ENCODE measurements at places on chromosomes 3 and 15.

GRCh38 chr3:127011270-127011992 lies 28.5 kb downstream of the PLXNA1 start:
- peaks cover 9% of the 10 kb centered on the region for H3K36me3 ChIP-seq
- H3K4me3 ChIP-seq, result no peak overlapping the region
- H3K27ac ChIP-seq, result no peak overlapping the region
- H3K4me1 ChIP-seq, result peaks cover 8% of the 10 kb centered on the region
- H3K27me3 ChIP-seq, result no peaks in the 10 kb centered on the region

DNA sequence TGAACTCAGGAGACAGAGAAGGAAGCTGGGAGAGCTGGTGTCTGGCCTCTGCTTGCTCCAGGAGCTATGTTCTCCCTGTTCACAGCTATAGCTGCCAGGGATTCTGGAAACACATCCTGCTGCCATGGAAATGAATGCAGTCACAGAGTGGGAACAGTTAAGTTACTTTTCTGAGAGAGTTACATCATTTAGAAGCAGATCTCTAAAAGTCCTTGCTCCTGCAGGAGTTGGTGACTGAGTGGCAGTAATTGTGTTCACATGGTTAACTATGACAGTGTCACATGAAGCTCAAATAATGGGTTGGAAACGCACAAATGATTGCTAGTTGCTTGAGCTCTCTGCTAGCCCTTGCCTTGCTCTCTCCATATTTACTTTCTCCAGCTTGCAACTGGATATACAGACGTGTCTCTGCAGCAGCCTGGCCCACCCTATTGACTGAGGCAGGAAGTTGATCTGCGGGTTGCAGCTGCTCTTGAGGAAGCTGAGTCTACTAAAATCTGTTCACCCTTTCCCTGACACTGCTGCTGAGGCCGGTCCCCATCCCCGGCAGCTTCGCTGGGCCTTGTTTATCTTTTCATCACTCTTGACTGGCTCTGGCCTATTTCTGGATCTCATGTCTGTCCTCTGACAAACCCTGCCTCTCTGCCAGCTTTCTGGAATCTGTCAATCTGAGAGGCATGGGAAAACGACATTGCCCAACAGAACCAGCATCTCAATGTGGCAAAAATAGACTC lies 16.7 kb upstream of the ISLR start:
- H3K27me3 ChIP-seq, result peaks cover 5% of the 10 kb centered on the region
- peaks cover 17% of the 10 kb centered on the region for H3K4me1 ChIP-seq
- H3K4me3 ChIP-seq, result no peak overlapping the region
- peak overlapping the region; percentile 76 for H3K27ac ChIP-seq
- no peaks in the 10 kb centered on the region for H3K36me3 ChIP-seq
- no peak for DNase-seq

DNA sequence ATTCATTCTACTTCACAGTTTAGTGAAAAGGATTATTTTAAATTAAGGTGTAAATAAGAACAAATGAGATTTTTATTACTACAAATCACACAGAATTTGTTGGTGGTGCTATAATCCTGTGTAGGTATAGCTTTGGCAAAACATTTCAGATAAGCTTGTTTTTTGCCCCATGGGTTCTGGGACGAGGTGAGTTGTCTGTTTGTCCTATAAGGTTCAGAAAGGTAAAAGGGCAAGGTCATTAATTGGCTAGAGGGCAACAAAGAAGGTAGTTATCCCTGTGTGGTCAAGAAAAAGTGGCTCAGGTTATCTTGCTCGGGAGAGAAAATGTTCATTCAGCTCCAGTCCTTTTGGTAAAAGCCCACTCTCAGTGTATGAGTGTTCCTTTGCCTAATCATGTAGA lies 23.2 kb downstream of the AGTR1 start:
- no peak for DNase-seq
- H3K4me1 ChIP-seq, result no peaks in the 10 kb centered on the region
- no peak overlapping the region for H3K27ac ChIP-seq
- H3K36me3 ChIP-seq, result no peaks in the 10 kb centered on the region
- no peak overlapping the region for H3K4me3 ChIP-seq

GRCh38 chr3:37309921-37310665 lies 135.7 kb upstream of the LRRFIP2 start:
- no peak for DNase-seq
- no peak overlapping the region for H3K27ac ChIP-seq
- H3K4me1 ChIP-seq, result peaks cover 15% of the 10 kb centered on the region
- H3K36me3 ChIP-seq, result peaks cover 5% of the 10 kb centered on the region
- H3K27me3 ChIP-seq, result no peaks in the 10 kb centered on the region
- no peak overlapping the region for H3K4me3 ChIP-seq

- H3K27me3 ChIP-seq, result peaks cover 2% of the 10 kb centered on the region
- H3K27ac ChIP-seq, result no peak overlapping the region
- no peak overlapping the region for H3K4me3 ChIP-seq
Observed at GRCh38 chr3:179299999-179300613, 22.7 kb upstream of the ZNF639 start.

DNA sequence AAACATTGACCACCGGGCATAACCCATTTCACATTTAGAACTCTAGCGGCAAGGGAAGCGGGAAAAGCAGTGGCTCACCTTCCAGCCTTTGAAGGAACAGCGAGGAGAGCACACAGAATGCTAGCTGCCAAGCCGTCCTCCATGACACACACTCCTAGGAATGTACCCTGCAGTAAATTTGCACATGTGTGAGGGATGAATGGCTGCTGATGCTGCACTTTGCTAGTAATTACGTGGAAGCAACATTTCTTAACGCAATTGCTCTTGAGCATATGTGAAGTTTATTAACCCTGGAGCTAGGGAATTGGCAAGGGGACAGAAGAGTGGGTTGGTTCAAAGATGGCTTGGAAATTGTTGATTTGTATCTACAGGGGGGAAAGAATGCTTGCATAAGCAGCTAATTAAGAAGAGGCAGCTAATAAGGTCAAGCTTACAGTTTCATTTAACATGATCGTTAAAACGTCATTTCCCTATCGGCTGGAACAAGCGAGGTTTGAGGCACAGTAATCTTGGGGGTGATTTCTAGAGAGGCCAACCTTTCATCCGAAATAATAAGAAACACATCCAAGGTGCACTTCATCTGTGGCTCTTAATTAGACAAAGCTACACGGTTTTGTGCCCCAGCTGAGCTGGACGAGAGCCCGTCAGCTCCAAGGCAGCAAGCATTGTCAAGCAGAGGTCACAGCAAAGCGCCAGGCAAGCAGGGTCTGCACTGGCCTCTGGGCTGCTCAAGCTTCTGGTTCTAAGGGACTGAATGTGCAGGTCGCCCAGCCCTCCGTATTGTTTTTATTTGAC lies 123.4 kb downstream of the CHSY1 start:
- peak overlapping the region; percentile 86 for H3K27ac ChIP-seq
- peaks cover 17% of the 10 kb centered on the region for H3K4me1 ChIP-seq
- DNase-seq, result no peak
- peaks cover 1% of the 10 kb centered on the region for H3K27me3 ChIP-seq
- H3K4me3 ChIP-seq, result no peak overlapping the region

GRCh38 chr3:49009396-49009795 lies 2.2 kb downstream of the WDR6 start:
- peak overlapping the region; percentile 39 for H3K4me3 ChIP-seq
- no peak for DNase-seq
- H3K36me3 ChIP-seq, result no peaks in the 10 kb centered on the region
- H3K27me3 ChIP-seq, result no peaks in the 10 kb centered on the region
- peaks cover 22% of the 10 kb centered on the region for H3K4me1 ChIP-seq

GRCh38 chr15:32036971-32037370 lies 6.7 kb downstream of the CHRNA7 start:
- no peak overlapping the region for H3K4me3 ChIP-seq
- H3K27me3 ChIP-seq, result peaks cover 67% of the 10 kb centered on the region
- no peaks in the 10 kb centered on the region for H3K36me3 ChIP-seq

GRCh38 chr3:126355777-126356372 lies 1.3 kb downstream of the KLF15 start:
- no peaks in the 10 kb centered on the region for H3K36me3 ChIP-seq
- DNase-seq, result peak; percentile 64
- peak overlapping the region; percentile 71 for H3K27ac ChIP-seq
- H3K27me3 ChIP-seq, result peaks cover 37% of the 10 kb centered on the region

DNA sequence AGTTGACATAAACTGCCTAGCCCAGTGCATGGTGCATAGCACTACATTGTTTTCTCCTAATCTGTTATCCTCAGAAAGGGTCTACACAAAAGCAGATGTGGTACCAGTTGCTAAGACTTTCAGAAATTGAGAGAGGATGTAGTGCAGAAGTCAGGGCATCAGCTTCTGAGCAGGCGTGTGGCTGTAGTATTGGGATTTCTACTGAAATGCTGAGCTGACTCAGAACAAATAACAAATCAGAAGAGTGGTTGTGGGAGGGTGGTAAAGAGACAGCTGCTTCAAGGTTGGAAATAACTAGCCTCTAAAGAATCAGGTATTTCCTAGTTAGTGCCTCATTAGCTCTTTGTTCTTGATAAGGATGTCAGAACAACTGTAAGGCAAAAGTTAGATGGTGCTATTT lies 161.3 kb downstream of the AKAP13 start:
- H3K4me3 ChIP-seq, result no peak overlapping the region
- DNase-seq, result no peak
- H3K36me3 ChIP-seq, result peaks cover 16% of the 10 kb centered on the region
- H3K27ac ChIP-seq, result no peak overlapping the region
- H3K4me1 ChIP-seq, result peaks cover 14% of the 10 kb centered on the region
- no peaks in the 10 kb centered on the region for H3K27me3 ChIP-seq

DNA sequence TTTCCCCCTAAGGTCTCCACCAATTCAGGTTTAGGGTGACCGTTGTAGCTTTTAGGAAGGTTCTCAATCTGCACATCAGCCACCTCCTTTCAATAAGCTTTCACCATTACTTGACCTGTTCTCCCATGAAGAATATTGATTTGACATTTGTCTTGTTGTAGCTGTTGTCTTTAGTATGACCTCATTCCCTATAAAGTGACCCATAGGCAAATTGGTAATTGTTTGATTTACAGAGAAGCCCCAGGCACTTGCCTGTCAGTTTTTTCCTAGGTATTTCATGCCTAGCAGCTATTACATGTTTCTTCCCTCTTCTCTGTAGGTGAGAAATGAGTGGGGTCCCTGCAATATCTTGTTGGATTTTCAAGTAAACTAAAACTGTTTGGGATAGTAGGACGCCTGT lies 36.0 kb downstream of the CHD2 start:
- no peak overlapping the region for H3K4me3 ChIP-seq
- peaks cover 32% of the 10 kb centered on the region for H3K4me1 ChIP-seq
- no peak overlapping the region for H3K27ac ChIP-seq
- peaks cover 44% of the 10 kb centered on the region for H3K36me3 ChIP-seq

DNA sequence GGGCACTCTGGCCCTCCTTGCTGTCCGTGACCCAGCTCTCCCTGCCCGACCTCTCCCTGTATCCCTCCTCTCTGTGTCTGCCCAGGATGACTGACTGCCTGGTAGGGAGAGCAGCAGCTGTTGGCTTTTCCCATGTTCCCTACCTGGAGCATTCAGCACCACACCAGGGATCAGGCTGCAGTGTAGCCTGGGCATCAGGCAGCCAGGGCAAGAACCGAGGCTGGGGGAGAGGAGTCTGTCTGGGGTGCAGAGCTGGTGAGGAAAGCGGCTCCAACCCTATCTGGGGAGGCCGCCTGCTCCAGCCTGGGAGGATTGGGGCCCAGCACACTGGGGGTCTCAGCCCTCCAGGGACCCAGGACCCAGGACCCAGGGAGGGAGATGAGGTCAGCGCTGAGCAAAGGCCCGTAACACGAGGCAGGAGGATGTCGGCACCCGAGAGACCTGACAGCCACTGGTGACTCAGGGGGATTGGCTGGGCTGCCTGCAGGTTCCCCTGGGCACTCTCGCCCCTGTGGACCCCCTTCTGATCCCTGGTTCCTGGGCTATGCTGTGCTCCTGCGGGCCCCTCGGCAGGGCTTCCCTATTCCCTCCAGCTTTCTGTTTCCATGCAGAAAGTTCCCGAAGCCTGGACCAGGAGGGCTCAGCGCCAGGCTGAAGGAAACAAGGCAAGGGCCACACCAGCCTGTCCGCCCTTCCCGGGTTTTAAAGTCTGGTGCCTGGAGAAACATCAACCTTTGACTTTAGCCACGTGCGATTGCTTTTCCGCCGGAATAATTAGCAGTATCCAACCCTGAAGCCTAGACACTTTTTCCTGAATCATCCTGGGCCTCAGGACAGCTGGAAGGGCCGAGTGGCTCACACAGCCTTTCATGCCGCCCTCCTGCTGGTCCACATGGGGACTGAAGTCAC lies 128.2 kb upstream of the MEF2A start:
- H3K4me1 ChIP-seq, result peaks cover 22% of the 10 kb centered on the region
- H3K27ac ChIP-seq, result no peak overlapping the region

GRCh38 chr15:59321000-59321689 lies 51.5 kb downstream of the MYO1E start:
- no peak overlapping the region for H3K4me3 ChIP-seq
- no peaks in the 10 kb centered on the region for H3K4me1 ChIP-seq
- H3K27ac ChIP-seq, result no peak overlapping the region
- DNase-seq, result no peak

- no peak for DNase-seq
- H3K36me3 ChIP-seq, result no peaks in the 10 kb centered on the region
- peaks cover 7% of the 10 kb centered on the region for H3K27me3 ChIP-seq
- no peak overlapping the region for H3K4me3 ChIP-seq
- no peaks in the 10 kb centered on the region for H3K4me1 ChIP-seq
Observed at GRCh38 chr3:102525624-102526023, 90.8 kb downstream of the ZPLD1 start.

DNA sequence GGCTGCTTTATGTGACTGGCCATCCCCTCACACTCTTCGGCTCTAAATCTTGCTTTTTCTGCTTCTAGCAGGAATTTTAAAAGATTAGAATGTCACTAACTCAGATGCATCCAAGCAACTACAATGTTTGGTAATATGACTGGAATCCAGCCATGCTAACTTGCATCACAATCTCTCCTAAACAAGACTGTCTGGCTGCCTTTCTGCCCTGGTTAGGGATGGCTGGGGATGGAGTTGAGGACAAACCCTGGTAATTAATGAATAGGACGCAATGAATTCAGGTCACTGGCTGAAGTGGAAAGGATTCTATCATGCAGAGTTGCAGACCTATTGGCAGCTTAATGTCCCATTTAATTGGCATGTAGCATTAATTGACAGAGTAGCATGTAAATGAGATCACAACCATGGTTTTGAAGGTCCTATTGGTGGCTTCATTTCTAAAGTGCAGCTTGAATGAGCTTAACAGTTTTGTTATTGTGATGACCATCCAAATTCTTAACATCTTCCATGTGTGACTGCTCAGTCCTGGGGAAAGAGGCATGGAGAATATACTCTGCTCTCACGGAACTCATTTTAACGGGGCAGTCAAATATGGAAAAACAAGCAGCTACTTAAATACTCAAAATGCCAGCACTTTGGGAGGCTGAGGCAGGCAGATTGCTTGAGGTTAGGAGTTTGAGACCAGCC lies 21.7 kb downstream of the NMNAT3 start:
- H3K36me3 ChIP-seq, result peaks cover 5% of the 10 kb centered on the region
- peaks cover 31% of the 10 kb centered on the region for H3K4me1 ChIP-seq
- DNase-seq, result no peak
- no peaks in the 10 kb centered on the region for H3K27me3 ChIP-seq
